Brain (organoid and tissue), 16 donors: ENCODE measurements at places on chromosomes 7 and 10.
A peak's percentile ranks its signal among the peaks of the same experiment; 100 is the strongest.

GRCh38 chr10:46556515-46557318 lies at the start of gene GPRIN2:
TSS of gene GPRIN2 (minus strand) at chr10:46556658. CDS start at chr10:46550736, 5,922 bp downstream.
- DNase-seq, result peak; percentile 85

GRCh38 chr10:77357611-77358310 lies 279.8 kb downstream of the KCNMA1 start:
- no peak for DNase-seq

DNA sequence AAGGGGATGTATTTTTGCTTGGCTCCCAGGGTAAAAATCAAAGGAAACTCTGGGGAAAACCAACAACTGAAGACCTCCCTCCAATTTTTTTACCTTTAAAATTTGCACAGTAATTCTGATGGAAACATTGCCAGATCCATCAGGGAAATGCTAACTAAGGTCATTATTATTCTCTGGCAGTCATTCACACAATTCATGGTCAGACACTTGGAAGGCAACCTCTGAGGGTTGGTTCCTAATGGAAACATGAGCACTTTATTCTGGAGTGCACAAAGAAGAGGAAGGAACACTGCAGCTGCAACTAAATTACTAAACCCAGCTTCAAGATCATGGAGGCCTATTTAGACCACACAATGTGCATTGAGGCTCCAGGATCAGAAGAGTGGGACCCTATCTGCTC lies 34.2 kb downstream of the SRI start:
- DNase-seq, result peak; percentile 7

- peak; percentile 82 for DNase-seq
Measured at GRCh38 chr10:102775935-102776669, 32.4 kb downstream of the WBP1L start.

- DNase-seq, result no peak
Measured at GRCh38 chr7:77894574-77895091, 96.1 kb downstream of the PHTF2 start.

- DNase-seq, result no peak
Measured at GRCh38 chr7:142440219-142440905, 182.5 kb upstream of the PRSS58 start.

DNA sequence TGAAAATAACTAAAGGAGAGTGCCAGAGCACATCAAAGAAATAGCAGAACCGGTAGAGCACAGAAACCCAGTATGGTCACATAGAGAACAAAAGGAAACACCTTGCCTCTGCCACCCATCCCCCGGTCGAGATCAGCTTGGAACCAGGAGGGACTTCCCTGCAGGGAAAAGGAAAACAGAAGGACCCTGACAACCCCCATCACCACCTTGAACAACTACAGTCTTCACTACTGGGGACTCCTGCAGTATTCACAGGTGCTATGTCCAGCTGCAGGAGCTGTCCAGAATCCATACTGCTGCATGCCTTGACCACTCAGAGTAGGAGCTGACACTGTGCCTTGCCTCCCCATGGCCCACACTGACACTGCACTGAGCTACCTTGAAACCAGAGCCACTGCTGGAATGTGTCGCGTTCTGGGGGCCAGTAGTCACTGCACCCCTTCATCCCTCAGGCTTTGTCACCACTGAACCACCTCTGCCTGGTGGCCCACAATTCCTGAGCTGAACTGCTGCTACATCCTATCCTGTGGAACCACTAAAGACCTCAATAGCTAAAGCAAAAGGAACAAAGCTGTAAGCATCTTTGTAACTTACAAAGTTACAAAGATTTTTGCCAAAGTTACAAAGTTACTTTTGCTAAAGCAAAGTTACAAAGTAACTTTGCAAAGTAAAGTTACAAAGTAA lies 66.8 kb downstream of the TRIL start:
- no peak for DNase-seq

DNA sequence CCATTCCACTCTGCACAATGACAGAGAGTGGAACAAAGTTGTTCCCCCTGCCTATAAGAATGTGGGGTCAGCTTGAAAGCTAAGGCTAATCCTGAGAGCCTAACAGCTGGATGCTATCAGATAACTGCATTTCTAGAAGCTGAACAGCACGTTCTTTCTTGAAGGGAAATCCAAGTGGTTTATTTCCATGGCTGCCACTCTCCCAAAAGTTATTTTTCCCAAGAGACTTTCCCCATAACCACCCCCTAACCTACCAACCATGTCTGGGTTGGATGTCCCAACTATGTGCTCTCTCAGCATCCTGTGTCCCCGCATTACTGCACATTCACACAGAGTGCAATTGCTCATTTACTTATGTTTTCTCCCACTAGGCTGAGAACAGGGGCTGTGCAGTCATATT lies 140.7 kb upstream of the ANKRD1 start:
- no peak for DNase-seq

GRCh38 chr7:88291398-88292173 lies 15.1 kb downstream of the STEAP4 start:
- DNase-seq, result no peak

GRCh38 chr10:128007056-128007455 lies 100.2 kb downstream of the PTPRE start:
- no peak for DNase-seq

- DNase-seq, result no peak
Measured at GRCh38 chr7:4751398-4751947, 23.9 kb upstream of the AP5Z1 start.

DNA sequence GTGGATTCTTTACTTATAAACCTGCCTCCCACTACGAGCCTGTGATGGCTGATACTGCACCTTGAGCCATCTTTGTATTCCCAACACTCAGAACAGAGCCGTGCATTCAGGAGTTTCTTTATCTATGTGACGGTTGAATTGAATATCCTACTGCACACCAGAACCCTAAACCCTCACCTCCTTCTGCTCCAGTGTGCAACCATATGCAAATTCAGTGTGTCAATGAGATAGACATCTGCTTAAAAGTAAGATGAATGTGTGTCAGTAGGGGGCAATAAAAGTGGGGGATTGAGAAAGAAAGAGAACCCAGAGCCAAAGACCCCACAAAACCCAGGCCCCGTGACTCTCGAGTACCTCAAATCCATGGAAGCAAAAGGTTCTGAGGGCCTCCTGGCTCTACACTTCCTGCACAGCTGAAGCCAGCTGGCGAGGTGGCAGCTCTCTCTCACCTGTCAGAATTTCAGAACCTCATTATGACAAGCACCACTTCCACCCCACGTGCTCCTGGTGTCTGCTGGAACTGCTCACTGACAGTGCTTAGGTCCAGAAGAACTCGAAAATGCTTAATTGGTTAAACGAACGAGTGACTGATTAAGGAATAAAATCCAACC lies 143.3 kb upstream of the GPR26 start:
- DNase-seq, result no peak

DNA sequence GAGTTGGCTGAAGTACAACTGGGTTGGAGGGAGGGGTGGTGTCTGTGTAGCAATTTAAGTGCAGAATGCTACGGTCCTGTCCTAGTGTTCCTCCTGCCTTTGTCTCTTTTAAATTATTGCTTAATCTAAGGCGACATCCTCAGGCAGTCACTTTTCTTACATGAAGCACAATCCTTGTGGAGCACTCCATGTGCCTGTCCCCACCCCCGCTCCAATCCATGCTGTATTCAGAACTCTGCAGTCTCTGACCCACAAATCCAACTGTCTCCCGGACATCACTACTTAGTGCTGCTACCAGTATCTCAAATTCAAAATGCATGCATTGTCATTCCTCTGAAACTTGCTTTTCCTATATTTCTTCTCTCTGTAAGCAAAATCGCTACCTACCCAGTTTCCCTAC lies 91.4 kb upstream of the FAM133B start:
- DNase-seq, result no peak

- no peak for DNase-seq
Measured at GRCh38 chr10:96468845-96469244, 44.9 kb downstream of the TLL2 start.

DNA sequence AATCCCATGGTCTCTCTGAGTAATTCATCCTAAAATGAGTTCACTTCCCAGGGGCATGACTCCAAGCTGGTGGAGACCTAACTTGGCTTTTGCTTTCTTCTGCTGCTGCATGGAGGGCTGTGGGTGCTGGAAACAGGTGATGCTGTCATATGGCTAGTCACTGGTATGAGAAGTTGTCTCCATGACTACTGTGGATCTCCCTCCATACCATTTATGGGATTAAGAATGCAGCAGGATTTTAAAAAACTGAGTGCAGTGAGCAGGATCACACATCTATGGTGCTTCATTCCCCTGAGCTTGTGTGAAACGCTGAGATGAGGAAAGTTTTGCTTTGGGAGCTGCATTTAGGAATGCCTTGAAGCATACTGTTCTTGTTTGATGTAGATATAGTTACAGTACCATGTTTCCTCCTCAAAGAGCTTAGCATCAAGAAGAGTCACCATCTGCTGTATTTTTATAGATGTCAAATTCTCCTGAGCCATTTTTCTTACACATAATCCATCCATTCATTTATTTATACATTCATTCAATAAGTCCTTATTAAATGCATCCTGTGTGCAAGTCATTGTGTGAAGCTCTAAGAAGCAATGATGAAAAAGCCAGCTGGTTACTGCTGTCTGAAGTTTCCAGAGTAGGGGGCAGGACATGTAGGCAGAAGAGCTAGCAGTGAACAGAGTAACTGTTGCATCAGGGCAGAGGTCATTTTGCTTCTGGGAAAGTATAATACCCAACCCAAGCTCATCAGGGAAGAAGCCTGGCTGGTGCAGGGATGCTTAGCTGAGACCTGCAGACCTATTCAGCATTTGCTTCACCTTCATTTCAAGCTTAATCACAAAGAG lies 534.8 kb downstream of the AUTS2 start:
- DNase-seq, result peak; percentile 69

GRCh38 chr10:57830877-57831560 lies 436.7 kb downstream of the IPMK start:
- DNase-seq, result no peak

DNA sequence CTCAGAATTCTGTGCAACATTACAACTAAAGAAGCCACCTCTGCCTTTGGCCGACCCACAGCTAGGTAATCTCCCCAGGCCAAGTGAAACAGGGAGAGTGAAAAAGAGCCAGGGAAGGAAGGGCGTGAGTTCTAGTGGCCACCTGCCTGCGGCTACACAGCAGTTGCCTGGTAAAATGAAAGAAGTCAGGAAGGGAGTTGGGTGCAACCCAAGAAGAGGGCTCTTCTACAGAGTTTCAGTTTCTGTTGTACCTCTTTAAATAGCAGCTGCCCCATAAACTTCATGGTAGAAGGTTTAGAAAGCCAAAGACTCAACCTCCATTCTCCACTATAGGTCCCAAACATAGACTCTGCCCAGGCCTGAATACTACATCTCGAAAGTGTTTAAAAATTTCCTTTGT lies 76.2 kb upstream of the TMEM168 start:
- no peak for DNase-seq

- no peak for DNase-seq
Measured at GRCh38 chr10:124997771-124998623, 56.1 kb downstream of the ZRANB1 start.

GRCh38 chr10:47092376-47092775 lies 181.1 kb downstream of the PTPN20 start:
- no peak for DNase-seq

- DNase-seq, result no peak
Measured at GRCh38 chr10:71770789-71771188, 2.5 kb downstream of the VSIR start.

- no peak for DNase-seq
Measured at GRCh38 chr10:127922675-127923366, 15.9 kb downstream of the PTPRE start.

- DNase-seq, result no peak
Measured at GRCh38 chr10:70271996-70272924, 11.5 kb downstream of the NPFFR1 start.
